ENCODE measurements at places on chromosomes 6 and 20. TPM values are rescaled to one million over a fixed set of nuclear protein-coding genes. Genes with fewer than 3 reads are reported as not detected.

EDN3 gene
- not detected for total RNA-seq

MLN gene
- not detected for total RNA-seq

PRKN gene
- total RNA-seq: 1.1 TPM

GSTA3 gene
- total RNA-seq: not detected

LAMA4 gene
- total RNA-seq: 421 TPM

EPHA7 gene
- total RNA-seq: under 0.01 TPM

TMEM200A gene
- 35.3 TPM for total RNA-seq

C20orf204 gene
- total RNA-seq: 0.92 TPM

FABP7 gene
- 0.71 TPM for total RNA-seq

C20orf141 gene
- total RNA-seq: 0.37 TPM

RAB32 gene
- 111 TPM for total RNA-seq

MEP1A gene
- not detected for total RNA-seq

MYLK2 gene
- total RNA-seq: under 0.01 TPM

TINAG gene
- total RNA-seq: not detected

RBPJL gene
- not detected for total RNA-seq

TAAR2 gene
- not detected for total RNA-seq

CALHM6 gene
- total RNA-seq: 2.3 TPM

TSBP1 gene
- total RNA-seq: not detected

GJA1 gene
- total RNA-seq: 896 TPM

MOXD1 gene
- total RNA-seq: 63.3 TPM

SPAG4 gene
- total RNA-seq: 22.0 TPM

SAMD10 gene
- total RNA-seq: 0.28 TPM

TPD52L2 gene
- 112 TPM for total RNA-seq

WFDC8 gene
- not detected for total RNA-seq

SNAP25 gene
- 3.7 TPM for total RNA-seq

HAO1 gene
- total RNA-seq: not detected

MOG gene
- total RNA-seq: not detected
